Heart right ventricle (tissue), 16 donors: ENCODE measurements at places on chromosomes 11 and 22. TPM values are rescaled to one million over a fixed set of nuclear protein-coding genes. Genes with fewer than 3 reads are reported as not detected.

WNT7B gene
- total RNA-seq, result not detected

CNGA4 gene
- not detected for total RNA-seq

PDE2A gene
- total RNA-seq, result 24.6 TPM

HBB gene
- 550 TPM for total RNA-seq

NXPE2 gene
- total RNA-seq, result not detected

OR10G7 gene
- total RNA-seq, result not detected
